ENCODE measurements at places on chromosomes 4 and X. TPM values are rescaled to one million over a fixed set of nuclear protein-coding genes. Genes with fewer than 3 reads are reported as not detected.

CSAG3 gene
- total RNA-seq, result not detected

CLDN34 gene
- total RNA-seq, result not detected

TCEAL5 gene
- total RNA-seq, result not detected

FUNDC1 gene
- 11.9 TPM for total RNA-seq

UGT2B17 gene
- not detected for total RNA-seq

ABLIM2 gene
- 0.54 TPM for total RNA-seq

XPNPEP2 gene
- total RNA-seq, result 0.16 TPM

PALLD gene
- total RNA-seq, result 0.60 TPM

GPRASP2 gene
- 0.77 TPM for total RNA-seq

NAT8L gene
- total RNA-seq, result 1.0 TPM

ASB11 gene
- not detected for total RNA-seq

MRFAP1L1 gene
- 39.2 TPM for total RNA-seq

CCKAR gene
- total RNA-seq, result not detected

MAGEA11 gene
- total RNA-seq, result not detected

CDKL5 gene
- 1.1 TPM for total RNA-seq

NWD2 gene
- total RNA-seq, result not detected

BEND2 gene
- not detected for total RNA-seq

MAGEA1 gene
- not detected for total RNA-seq

BLOC1S4 gene
- total RNA-seq, result 21.8 TPM

TLR10 gene
- total RNA-seq, result 0.11 TPM

DGKK gene
- total RNA-seq, result not detected

TRPC3 gene
- total RNA-seq, result 0.13 TPM

ASB5 gene
- total RNA-seq, result not detected

EMCN gene
- not detected for total RNA-seq

ERAS gene
- not detected for total RNA-seq

SCML1 gene
- total RNA-seq, result 4.1 TPM

HTR2C gene
- total RNA-seq, result not detected

GPRASP1 gene
- 3.9 TPM for total RNA-seq

AADAT gene
- not detected for total RNA-seq

ERVMER34-1 gene
- total RNA-seq, result 0.07 TPM

NPY2R gene
- not detected for total RNA-seq

MAGEA4 gene
- total RNA-seq, result not detected

HMGB3 gene
- total RNA-seq, result 25.4 TPM

ITIH6 gene
- total RNA-seq, result not detected

CSAG2 gene
- total RNA-seq, result not detected

PAGE2 gene
- not detected for total RNA-seq

BMPR1B gene
- total RNA-seq, result not detected

SEL1L3 gene
- 36.9 TPM for total RNA-seq

OPN1MW2 gene
- not detected for total RNA-seq
